ENCODE measurements at places on chromosomes 6 and 20. TPM values are rescaled to one million over a fixed set of nuclear protein-coding genes. Genes with fewer than 3 reads are reported as not detected.

The STX11 gene
- total RNA-seq = 5.1 TPM

The BTN1A1 gene
- total RNA-seq = not detected

DNA sequence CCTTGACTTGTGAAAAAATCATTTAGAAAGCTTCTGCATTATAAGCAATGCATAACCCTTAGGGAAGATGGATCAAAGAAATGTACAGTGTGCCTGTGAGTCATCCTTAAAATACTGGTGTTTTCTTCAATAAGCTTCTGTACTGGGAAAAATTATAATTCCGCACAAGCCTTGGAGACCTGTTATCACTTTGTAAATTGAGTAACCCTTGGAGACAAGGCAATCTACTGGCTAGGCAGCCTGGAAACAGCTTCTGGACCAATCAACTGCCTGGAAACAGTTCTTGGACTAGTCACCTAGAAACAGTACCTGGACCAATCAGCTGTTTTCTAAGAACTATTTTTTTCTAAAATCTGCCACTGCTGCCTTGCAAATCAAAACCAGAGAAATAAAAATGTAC is 25.8 kb upstream of the RNGTT start:
- ATAC-seq = no peak

GRCh38 chr20:8368670-8369069 is 236.6 kb downstream of the PLCB1 start:
- ATAC-seq = no peak

The TRIM15 gene
- total RNA-seq = not detected

The BANF2 gene
- not detected for total RNA-seq

The TREM1 gene
- total RNA-seq = not detected

DNA sequence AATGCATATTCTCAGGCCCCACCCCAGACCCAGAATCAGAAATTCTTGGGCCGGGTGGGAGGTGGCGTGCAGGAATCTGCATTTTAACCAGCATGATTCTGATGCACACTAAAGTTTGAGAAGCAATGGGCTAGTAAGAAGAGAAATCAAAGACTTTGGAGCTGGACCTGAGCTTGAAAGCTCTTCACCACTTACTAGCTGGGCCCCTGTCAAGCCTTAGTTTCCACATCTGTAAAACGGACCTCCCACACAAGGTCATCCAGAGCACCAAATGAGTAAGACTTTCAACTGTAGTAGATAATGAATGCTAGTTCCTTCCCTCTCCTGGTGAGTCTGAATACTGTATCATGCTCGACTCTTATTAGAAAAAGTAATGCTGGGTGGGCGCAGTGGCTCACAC is 87.0 kb downstream of the TBC1D7 start:
- no peak for ATAC-seq

- ATAC-seq = no peak
These were observed 32.2 kb upstream of the CHD6 start for GRCh38 chr20:41650231-41650948.

- ATAC-seq = peak; percentile 86
These were observed 85.7 kb upstream of the NEDD9 start for GRCh38 chr6:11317885-11318771.

DNA sequence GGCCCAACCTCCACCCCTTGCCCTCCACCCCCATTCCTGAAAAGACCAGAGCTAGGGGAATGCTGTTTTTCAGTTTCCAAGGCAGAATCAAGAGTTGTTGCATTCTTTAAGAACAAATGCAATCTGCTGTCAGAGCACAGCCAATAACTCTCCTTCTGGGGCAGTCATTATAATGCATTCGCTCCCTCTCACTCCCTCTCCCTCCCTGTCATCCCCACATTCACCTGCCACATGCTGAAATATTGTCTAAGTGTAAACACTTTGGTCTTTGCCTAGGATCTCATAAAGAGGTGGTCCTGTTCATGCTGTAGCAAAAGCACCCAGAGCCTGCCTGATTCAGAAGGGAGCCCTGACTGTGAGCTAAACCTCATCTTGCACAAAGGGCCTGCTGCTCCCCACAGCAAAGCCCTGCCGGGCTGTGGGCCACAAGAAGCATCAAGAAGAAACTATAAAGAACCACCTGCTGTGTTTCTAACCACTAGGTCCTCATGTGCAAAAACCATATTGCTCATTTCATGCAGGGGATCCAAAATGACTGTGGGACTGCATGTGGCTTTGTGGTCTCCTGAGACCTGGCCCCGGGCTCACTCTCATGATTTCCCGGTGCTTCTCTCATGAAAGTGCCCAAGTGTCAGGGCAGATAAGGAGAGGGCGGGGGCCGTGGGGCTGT is 85.6 kb downstream of the GPR6 start:
- no peak for ATAC-seq

DNA sequence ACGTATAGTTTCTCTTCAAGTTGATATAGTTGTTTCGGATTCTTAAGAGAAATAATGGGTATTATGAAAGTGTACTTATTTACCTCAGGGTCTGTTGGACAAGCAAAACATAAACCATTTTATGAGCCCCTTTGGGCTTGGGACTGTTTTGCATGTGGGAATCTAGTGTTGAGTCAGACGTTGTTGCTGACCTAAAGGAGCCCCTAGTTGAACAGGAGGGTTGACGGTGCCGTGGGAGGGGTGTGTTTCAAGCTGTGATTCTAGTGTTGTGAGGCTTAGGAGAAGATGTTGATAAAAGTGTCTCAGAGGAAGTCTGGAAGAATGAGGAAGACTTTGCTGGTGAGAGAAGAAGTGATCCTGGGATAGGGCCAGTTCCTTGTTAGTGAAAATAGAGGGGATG is 140.0 kb downstream of the ARID1B start:
- no peak for ATAC-seq

DNA sequence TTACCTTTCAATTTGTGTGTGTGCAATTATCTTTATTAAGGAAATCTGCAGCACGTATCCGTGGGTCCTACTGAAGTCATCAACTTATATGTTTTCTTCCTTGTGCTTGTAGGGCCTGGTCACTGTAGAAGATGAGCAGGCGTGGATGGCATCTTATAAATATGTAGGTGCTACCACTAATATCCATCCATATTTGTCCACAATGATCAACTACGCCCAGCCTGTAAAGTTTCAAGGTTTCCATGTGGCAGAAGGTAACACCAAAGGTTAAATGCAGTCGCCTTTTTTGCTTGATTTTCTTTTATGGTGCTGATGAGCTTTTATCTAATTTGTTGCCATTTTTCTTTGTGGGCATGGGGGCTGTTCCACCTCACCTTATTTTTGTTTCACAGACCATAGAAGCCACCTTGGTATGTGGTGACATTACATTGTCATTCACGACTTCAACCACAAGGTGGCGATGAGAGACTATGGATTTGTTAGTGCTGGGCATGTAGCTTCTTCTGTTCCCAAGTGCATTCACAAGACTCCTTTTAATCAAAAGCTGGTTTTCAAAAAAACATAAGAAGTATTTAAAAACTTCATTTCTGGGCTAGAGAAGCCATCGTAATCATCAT is 106.5 kb upstream of the LAMP5 start:
- peak; percentile 58 for ATAC-seq

- ATAC-seq = no peak
These were observed 28.2 kb upstream of the CNKSR3 start for GRCh38 chr6:154538640-154539191.

The SSTR4 gene
- 0.58 TPM for total RNA-seq

DNA sequence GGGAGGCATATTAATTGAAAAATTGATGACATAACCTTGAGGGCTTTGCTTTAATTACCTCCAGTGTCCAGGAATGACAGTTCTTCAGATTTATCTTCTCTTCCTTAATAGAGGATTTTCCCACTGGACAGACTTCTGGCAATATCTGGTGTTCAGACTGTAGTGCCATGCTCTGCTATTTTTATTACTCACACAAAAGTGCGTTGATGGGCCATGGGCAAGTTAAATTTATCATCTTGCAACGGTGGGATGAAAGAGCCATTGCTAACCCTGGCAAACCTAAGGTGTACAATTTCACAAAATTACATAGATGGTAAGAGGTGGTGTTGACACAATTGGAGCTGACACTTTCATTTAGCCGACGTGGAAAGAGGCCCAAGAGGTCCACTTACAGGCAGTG is 253.7 kb upstream of the PLCB4 start:
- ATAC-seq = no peak

DNA sequence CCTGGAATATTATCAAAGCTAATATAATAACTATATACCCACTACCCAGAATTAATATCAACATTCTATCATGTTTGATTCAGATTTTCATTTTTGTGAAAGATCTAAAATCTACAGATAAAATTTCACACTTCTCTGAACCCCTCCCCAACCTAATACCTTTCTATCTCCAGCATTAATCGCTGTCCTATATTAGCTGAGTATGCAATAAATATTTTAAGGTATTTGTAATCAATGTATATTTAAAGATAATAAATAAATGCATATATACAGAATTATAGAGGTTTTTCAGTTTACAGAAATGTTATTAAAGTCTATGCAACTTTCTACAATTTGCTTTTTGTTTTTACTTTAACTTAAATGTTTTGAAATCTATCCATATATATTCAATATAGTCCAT is 156.7 kb upstream of the NRSN1 start:
- no peak for ATAC-seq

GRCh38 chr20:57162362-57162652 is 104.1 kb downstream of the BMP7 start:
- no peak for ATAC-seq

GRCh38 chr6:15061180-15061641 is 184.7 kb upstream of the JARID2 start:
- ATAC-seq = no peak

DNA sequence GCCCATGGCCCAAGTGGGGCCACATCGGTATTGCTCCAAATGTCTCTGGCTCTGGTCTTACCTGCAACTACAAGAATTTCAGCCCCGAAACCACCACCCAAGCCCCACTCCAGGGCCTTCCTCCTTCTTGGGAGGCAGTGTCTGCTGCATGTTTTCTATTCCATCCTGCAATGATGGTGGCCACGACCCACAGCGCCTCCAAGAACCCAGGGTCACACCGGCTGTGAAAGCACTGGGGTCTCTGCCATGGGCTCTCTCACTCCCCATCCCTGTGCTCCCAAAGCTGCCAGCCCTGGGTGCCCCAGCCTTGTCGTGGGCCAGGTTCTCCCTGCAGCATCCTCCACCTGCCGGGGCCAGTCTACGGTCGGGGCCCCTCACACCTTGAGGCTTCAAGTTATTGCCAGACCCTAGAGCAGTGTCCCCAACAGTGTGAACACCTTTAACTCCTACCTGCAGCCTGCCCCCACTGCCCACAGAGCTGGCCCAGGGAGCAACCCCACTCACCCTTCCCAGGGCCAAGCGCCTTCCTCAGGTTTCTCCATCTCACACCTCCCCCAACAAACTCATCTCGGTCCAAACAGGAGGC is 115.4 kb downstream of the JPH2 start:
- no peak for ATAC-seq

The IMPG1 gene
- 0.54 TPM for total RNA-seq

DNA sequence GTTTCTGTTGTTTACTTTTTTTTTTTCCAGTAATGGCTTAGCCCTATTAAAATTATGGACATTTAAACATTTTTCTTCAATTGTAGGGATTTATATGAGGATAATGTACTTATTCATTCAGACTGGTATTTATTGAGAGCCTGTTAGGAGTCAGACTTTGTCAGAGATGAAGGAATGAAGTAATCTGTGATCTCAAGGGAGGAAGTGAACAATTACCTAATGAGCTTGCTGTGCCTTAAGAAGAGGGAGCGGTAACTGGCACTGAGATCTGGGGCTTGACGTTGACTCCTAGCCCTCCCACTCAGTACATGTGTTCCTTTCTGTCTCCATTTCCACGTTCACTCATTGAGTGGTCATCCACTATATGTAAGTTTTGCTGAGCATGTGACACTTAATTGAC is 12.6 kb downstream of the AFDN start:
- ATAC-seq = no peak

The FNDC1 gene
- total RNA-seq = 0.27 TPM

DNA sequence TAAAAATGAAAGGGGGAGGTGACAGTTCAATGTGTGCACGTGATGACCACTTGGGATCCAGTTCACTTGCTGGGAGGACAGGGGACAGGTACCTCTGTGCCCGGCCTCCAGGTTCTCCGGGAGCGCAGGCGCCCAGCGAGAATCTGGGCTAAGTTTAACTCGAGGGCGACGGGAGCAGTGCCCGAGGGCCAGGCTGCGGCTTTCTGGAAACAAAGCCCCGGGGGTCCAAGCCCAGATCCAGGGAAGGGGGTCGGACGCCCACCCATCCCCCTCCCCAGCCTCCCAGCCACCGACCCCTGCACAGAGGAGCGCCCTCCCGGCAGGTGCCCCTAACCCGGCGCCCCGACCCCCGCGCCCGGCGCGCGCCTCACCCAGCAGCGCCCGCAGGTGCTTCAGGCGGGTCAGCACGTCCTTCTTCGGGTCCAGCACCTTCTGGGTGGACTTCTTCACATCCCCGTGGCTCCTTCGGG is 405 bp downstream of the RALGAPA2 start:
- ATAC-seq = peak; percentile 47

The KIF13A gene
- 87.0 TPM for total RNA-seq

DNA sequence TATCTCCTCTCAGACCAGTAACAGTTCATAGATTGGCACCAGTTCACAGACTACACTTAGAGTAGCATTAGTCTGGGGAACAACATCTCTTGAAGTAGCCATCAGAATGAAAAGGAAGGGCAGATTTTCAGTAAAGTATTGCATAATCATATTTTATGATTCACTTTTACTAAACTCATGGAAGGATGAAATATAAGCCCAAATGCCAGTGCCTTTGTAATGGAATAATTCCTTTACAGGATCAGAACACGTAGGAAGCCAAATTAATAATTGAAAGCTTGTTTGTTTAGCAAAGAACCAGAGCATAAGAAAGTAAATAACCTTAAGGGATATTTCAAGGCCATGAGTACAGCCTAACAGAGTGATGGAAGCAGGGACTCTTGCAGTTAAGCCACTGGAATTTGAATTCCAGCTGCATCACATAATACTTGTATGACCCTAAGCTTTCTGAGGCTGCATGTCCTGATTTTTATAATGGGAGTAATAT is 11.4 kb upstream of the LOC128125822 start:
- ATAC-seq = no peak

GRCh38 chr6:50851049-50851845 is 32.6 kb downstream of the TFAP2B start:
- no peak for ATAC-seq

The CTCFL gene
- total RNA-seq = not detected

The TNFRSF21 gene
- 63.8 TPM for total RNA-seq

The POU5F1 gene
- 3.4 TPM for total RNA-seq

The PDYN gene
- not detected for total RNA-seq

The HLA-DMB gene
- 14.9 TPM for total RNA-seq

The OLIG3 gene
- total RNA-seq = not detected

- ATAC-seq = no peak
These were observed 20.0 kb downstream of the LAMA5 start for GRCh38 chr20:62347151-62347404.

The C20orf202 gene
- 1.3 TPM for total RNA-seq

DNA sequence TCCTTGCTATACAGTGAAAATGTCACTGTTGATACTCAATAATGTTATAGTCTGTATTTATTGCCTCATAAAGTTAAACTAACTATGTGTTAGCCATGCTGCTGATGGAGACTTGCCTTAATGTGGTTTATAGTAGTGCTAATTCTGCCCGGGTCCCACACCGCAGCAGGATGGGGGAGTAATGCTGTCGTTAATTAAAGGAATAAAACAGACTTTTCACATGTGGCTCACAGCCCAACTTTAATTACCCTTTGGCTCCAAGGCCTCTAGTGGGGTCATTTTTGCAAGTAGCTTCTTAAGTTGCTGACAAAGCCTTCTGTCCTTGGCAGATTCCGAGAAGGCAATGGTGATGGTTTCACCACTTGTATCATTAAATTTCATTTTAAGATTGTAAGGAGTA is 634.3 kb downstream of the TBC1D32 start:
- ATAC-seq = no peak

Data from gastroesophageal sphincter (tissue), 4 donors.